ENCODE measurements at places on chromosomes 13 and 19.

DNA sequence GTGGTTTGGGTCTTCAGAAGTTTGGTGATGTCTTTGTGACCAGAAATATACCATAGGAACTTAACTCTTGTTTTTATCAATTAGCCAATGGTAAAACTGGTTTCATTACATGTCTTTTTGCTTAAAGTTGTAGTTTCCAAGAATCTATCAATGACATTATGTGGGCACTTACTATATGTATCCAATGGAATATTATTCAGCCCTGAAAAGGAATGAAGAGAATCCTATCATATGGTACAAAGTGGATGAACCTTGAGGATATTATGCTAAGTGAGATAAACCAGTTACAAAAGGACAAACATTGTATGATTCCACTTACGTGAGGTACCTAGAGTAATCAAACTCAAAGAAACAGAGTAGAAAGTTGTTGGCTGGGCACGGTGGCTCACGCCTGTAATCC lies 26.4 kb downstream of the RCBTB1 start:
- DNase-seq: no peak

DNA sequence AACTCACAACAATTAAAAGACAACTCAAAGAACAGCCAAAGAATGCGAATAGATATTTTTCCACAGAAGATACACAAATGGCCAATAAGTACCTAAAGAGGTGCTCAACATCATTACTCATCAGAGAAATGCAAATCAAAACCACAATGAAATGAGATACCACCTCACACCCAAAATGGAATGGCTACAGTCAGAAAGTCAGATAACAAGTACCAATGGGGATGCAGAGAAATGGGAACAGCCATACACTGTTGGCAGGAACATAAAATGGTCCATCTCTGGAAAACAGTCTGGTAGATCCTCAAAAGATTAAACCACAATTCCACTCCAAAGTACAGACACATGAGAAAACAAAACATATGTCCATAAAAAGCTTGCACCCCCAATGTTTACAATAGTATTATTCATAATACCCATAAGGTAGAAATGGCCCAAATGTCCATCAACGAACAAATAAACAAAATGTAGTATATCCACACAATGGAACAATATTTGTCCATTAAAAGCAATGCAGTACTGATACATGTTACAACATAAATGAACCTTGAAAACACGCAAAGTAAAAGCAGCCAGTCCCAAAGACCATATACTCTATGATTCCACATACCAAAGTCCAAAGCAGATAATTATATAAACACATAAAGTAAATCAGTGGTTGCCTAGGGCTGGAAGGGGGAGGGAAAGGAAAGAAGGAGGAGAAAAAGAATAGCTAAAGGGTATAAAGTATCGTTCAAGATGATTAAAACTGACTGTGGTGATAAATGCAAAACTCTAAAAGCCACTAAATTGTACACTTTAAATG lies 19.6 kb downstream of the USP12 start:
- no peak for DNase-seq

DNA sequence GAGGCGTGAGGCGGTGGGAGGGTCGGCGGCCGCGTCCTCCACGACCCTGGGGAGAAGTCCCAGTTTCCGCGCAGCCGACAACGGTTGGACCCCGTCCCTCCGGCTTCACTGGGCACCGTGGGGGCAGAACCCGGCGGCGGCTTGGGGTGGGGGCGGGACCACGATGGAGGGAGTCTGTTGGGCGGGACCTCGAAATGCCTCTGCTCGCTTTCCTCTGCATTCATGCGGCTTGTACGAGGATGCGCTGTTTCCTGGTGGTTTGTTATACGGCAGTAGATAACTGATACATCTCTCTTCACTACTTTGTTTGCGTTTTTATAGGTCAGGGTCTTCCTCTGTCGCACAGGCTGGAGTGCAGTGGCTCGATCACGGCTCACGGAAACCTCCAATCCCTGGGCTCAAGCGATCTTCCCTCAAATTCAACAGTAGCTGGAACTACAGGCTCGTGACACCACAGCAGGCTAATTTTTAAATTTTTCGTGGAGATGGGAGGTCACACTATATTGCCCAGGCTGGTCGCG lies 24.6 kb upstream of the ZNF846 start:
- DNase-seq: no peak

GRCh38 chr19:7326105-7326877 lies 22.4 kb upstream of the ARHGEF18 start:
- no peak for DNase-seq

DNA sequence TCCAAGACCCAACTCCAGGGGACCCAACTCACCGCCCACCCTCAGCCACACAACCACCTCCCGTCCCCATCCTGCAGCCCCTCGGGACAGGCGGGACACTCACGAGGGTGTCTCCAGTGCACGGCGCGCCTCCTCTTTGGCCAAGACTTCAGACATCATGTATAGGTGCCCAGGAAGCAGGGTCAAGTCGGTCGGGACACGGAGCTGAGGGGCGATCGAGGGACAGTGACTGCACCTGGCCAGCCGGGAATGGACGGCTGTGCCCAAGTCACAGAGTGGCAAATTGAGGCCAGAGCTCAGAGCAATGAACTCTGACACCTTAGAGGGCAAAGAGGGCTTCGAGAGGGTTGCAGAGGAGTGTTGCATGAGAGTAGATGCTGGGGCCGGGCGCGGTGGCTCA lies 8.8 kb downstream of the STAP2 start:
- no peak for DNase-seq

DNA sequence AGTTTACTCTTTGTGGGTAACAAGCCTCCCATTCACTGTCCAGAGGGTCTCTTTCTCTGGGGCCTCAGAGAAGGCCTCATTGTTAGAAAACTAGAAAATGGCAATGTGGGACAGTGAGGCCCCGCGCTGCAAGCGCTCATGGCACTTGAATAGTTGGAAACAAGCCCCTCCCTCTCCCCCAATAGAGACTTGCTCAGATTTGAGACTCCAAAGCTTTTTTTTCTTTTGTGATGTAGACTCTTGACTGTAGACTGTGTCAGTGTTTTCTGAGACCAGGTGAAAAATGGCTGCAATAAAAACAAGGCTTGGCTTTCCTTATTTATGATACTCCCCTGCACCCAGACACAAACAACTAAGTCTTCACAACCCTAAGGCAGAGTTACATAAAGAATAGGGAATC lies 38.7 kb upstream of the UBL3 start:
- no peak for DNase-seq

DNA sequence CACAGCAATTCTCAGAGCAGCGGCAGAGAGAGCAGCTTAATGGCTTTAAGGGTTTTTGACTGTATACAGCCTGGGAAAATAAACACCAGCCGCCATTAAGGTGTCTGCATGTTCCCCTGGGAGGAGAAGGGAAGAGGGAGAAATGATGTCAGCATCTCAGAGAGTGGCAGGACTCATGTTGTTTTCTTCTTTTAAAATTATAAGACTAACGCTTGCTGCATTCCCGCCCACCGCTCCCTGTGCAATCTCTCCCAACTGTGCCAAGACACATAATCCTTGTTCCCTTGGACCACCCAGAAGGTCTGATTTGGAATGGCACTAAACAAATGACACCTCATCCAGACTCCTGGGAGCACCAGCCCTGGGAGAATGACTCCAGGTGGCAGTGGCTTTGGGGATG lies 27.7 kb upstream of the FAM216B start:
- DNase-seq: no peak

- DNase-seq: no peak
Measured at GRCh38 chr13:107681600-107681999, 533.7 kb downstream of the LIG4 start.

DNA sequence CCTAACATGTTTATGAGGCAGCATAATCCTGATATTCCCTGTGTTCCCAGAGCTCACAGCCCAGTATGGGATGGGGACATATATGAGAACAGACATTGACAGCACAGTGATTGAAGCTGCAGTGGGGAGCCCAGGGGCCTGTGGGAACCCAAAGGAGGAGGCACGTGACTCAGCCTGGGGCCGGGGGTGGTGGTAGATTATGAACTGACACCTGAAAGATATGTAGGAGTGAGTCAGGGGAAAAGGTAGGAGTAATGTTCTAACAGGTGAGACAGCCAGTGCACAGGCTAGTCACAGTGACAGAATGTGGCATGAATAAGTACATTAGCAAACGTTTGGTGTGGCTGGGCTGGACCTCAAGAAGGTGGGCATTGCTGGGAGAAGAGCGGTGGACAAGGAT lies 29.0 kb downstream of the CKM start:
- no peak for DNase-seq

DNA sequence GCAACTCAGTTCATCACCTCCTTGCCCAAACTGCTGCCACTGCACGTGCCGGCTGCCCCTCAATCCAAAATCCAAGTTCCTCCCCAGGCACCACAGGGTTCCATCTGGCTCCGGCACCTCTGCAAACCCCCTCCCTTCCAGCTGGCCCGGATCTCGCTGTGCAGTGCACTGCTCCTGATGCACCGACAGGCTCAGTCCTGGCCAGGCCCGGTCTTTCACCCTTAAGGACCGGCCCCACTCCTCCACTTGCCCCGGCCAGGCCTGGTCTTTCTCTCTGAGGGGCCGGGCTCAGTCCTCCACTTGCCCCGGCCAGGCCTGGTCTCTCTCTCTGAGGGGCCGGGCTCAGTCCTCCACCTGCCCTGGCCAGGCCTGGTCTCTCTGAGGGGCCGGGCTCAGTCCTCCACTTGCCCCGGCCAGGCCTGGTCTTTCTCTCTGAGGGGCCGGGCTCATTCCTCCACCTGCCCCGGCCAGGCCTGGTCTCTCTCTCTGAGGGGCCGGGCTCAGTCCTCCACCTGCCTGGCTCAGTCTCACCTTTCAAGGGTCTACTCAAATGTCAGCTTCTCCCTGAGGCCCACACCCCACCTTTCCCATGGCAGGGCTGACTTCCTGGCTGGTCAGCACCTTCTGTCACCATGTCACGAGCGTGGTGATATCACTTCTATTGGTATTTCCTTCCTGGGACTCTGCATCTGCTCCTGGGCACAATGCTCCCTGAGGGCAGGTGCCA lies 6.9 kb downstream of the ZNF787 start:
- DNase-seq: no peak

DNA sequence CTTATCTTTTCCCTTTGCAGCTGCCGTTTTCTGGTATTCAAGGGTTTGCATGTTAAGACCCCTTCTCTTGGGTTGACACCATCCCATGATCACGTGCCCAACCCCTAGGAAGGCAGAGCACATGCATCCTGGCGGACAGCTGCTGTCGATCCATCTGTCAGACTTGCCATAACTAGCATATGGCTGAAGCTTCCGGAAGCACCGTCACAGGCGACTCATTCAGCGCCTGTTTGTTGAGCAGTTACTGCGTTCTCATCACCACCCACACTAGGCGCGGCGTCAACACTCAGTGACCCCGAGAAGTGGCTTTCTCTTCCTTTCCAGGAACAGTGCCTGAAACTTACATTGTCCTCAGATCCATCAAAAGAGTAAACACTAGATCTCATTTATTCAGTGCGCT lies 93.6 kb downstream of the SOX1 start:
- no peak for DNase-seq

GRCh38 chr13:72757792-72758535 lies 23.7 kb downstream of the DIS3 start:
- no peak for DNase-seq

GRCh38 chr19:44649578-44650145 lies 6.0 kb downstream of the PVR start:
- no peak for DNase-seq

DNA sequence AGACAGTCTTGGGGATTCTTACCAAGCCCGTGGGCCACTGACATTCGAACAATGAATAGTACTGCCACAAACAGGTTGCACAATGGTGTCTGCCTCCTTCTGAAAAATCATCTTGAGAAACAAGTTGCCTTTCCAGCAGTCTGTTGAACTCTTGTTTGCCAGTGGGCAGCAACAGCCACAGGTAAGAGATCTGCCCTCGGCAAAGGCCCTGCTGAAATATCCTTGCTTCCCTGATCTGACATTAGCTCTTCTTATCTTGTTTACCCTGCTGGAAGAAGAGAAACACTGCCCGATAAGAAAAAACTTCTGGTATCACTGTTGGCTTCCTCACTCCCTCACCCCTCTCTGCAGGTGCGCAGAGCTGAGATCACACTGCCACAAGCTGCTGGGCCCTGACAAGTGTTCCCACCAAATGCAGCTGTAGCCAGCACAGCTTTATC lies 2.0 kb downstream of the DOCK9 start:
- DNase-seq: no peak

- no peak for DNase-seq
Measured at GRCh38 chr13:97387485-97387839, 46.5 kb upstream of the RAP2A start.

DNA sequence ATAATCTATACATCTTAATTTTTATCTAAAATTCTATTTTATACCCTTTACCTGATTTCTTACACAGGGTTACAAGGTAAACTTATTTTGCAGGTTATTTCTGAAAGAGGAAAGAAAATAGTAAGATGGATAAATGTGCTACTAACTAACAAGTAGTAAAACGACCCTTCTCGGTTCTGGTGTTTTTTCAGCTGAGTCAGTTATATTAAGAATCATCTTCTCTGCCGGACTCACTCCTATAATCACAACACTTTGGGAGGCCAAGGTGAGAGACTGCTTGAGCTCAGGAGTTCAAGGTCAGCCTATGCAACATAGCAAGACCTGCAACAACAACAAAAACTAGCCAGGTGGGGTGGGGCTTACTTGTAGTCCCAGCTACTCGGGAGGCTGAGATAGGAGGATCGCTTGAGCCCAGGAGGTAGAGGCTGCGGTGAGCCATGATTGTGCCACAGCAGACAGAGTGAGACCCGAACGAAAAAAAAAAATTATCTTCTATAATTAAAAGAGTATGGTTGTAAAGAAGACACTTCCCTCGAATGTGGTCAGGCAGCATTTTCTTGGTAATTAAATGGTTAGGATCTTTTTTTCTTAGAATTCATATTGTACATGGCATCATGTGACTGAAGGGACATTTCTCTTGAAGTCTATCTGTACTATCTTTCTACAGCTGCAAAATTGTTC lies 27.9 kb upstream of the RCBTB2 start:
- DNase-seq: no peak

GRCh38 chr19:3324405-3324856 lies 42.0 kb upstream of the NFIC start:
- peak; percentile 63 for DNase-seq

DNA sequence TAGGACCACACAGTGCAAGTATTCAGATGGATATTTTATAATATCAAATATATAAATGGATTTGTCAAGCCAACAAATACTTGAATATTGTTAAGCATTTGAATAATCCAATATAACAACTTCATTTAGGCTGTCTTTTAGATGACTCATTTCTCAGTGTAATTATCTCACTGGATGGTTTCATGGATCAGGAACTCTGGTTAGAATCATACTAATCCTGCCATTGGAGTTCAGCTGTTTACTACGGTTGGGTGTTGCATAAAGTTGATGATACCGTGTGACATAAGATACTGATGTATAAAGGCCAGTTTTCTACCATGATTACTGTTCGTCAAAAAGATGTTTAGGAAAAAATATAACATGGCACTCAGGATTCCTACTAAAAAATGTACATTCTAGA lies 196.3 kb downstream of the TSHZ3 start:
- no peak for DNase-seq

- DNase-seq: no peak
Measured at GRCh38 chr13:73110814-73111213, 52.0 kb downstream of the KLF5 start.

DNA sequence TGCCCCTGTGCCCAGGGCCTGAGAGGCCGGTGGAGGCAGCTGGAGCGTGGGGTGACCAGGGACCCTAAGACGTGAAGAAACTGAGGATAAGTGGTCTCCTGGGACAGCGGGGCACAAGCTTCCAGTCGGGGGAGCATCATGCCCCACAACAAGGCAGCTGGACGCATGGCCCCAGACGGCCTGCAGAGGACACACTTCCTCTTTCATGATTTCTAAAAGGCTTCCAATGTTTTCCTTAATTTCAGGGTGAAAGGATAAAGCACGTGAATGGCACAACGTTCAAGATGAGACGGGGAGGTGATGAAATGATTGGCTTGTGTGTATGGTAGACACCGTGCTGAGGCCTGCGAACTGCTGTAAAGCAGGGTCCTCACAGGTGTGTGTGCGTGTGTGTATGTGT lies 20.2 kb upstream of the MYDGF start:
- no peak for DNase-seq
